Endodermal cell (in vitro differentiated cells): ENCODE measurements at places on chromosomes 7 and 10. TPM values are rescaled to one million over a fixed set of nuclear protein-coding genes. Genes with fewer than 3 reads are reported as not detected.

The MGAM2 gene
- 0.14 to 0.27 TPM (median 0.15 TPM) in 3 replicates for total RNA-seq

- no peak overlapping the region for H3K27ac ChIP-seq
- no peaks in the 10 kb centered on the region for H3K36me3 ChIP-seq
- H3K27me3 ChIP-seq: no peaks in the 10 kb centered on the region
- no peak overlapping the region for H3K4me3 ChIP-seq
- DNase-seq: no peak
These were observed 280.5 kb downstream of the KCND2 start for GRCh38 chr7:120553491-120553890.

The ZNF862 gene
- total RNA-seq: 6.3 and 8.3 TPM in 2 replicates

DNA sequence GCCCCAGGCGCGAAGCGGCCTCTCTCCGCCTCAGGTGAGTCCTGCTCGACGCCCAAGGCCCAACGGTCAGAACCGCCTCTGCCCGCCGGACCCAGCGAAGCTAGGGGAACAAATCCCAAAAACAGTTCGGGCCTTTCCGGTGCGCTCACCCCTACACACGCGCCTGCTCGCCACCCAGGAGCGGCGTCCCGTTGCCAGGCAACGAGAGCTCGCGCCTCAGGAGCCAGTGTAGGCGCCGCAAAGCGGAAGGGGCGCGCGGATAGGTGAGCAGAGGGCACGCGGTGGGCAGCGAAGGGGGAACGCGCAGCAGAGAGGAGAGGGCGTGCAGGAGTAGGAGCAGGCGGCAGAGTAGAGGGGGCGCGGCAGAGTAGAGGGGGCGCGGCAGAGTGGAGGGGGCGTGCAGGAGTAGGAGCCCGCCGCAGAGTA is at the start of the genes DYDC1 and DYDC2:
Gene DYDC1 (minus strand): TSS at position 193 of the 426 bp plus-strand sequence. CDS start 4,154 bp downstream, outside the sequence.
Gene DYDC2 (plus strand): TSS at position 219 of the 426 bp plus-strand sequence. CDS start 5,663 bp downstream, outside the sequence.
- no peak within 1 kb of the TSS for H3K27ac ChIP-seq
- H3K4me1 ChIP-seq: peaks cover 4% of the 10 kb centered on the region
- H3K36me3 ChIP-seq: no peaks in the 10 kb centered on the region
- H3K27me3 ChIP-seq: peaks cover 25% of the 10 kb centered on the region

- no peak overlapping the region for H3K27ac ChIP-seq
- H3K27me3 ChIP-seq: no peaks in the 10 kb centered on the region
These were observed 117.6 kb upstream of the TCF7L2 start for GRCh38 chr10:112832361-112832878.

The LIPN gene
- total RNA-seq: not detected in 2 replicates

- peaks cover 9% of the 10 kb centered on the region for H3K36me3 ChIP-seq
- H3K4me3 ChIP-seq: no peak overlapping the region
- no peak overlapping the region for H3K27ac ChIP-seq
- H3K4me1 ChIP-seq: peaks cover 2% of the 10 kb centered on the region
- DNase-seq: no peak
These were observed 42.2 kb downstream of the GBF1 start for GRCh38 chr10:102287538-102287937.

- peaks cover 3% of the 10 kb centered on the region for H3K4me1 ChIP-seq
- no peak overlapping the region for H3K4me3 ChIP-seq
- no peak overlapping the region for H3K27ac ChIP-seq
- H3K36me3 ChIP-seq: no peaks in the 10 kb centered on the region
- DNase-seq: no peak
- H3K27me3 ChIP-seq: no peaks in the 10 kb centered on the region
These were observed 207.6 kb upstream of the KLF14 start for GRCh38 chr7:130941322-130942210.

The CPXM2 gene
- total RNA-seq: 1.4 TPM in 2 replicates

GRCh38 chr10:81108516-81109199 is 571.0 kb downstream of the SH2D4B start:
- H3K4me1 ChIP-seq: no peaks in the 10 kb centered on the region
- no peak overlapping the region for H3K4me3 ChIP-seq
- no peak for DNase-seq
- no peaks in the 10 kb centered on the region for H3K36me3 ChIP-seq

DNA sequence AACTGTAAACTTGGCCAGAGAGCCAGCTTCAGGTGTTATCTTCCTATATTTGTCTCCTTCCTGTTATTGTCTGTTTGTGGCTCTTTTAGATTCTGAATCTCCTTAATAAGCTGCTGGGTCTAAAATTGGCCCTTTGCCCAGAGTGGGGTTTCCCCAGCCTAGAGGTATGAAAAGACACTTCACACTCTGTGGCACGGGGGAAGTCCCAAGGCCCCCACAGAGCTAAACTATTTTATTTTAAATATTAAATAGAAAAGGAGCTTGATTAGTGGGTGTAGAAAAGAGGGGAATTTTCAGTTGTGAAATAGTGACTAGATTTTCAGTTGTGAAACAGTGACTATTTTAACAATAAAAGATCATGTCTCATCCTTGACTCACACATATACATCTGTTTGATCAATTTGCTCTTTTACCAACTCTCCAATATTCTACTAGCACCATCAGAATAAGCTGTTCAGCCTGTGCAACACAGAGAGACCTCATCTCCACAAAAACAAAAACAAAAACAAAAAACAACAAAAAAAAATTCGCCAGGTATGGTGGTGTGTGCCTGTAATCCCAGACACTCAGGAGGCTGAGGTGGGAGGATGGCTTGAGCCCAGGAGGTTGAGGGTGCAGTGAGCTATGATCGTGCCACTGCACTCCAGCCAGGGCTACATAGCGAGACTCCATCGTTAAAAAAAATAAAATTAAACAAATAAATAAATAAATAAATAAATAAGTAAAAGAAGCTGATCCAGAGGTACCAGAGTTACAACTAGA is 24.9 kb upstream of the ADO start:
- H3K4me3 ChIP-seq: no peak overlapping the region
- no peak for DNase-seq
- no peak overlapping the region for H3K27ac ChIP-seq

The C10orf90 gene
- total RNA-seq: not detected in 3 replicates

DNA sequence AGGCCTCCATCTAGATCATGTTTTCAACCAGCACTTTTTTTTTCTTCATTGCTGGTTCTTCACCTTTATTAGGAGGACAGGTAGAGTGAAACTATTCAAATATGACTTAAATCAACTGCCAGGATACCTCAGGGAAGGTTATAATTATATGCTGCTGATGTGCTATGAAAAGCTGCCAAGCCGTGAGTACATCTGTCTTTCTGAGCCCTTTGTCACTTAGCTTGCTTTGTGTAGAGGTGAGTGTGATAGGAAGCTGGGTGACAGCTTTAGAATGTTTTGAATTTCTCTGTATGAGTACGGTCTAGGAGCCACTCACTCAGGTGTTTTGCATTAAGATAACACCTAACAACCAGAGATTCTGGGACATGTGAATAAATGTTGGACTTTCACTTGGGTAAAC is 365.2 kb downstream of the OTUD1 start:
- H3K4me3 ChIP-seq: no peak overlapping the region
- H3K36me3 ChIP-seq: no peaks in the 10 kb centered on the region
- no peak overlapping the region for H3K27ac ChIP-seq
- no peaks in the 10 kb centered on the region for H3K27me3 ChIP-seq
- no peak for DNase-seq

The NFE2L3 gene
- total RNA-seq: 48.4 and 61.0 TPM in 2 replicates

GRCh38 chr10:79069325-79070080 is 737 bp downstream of the ZMIZ1 start:
- peak overlapping the region; percentile 90 for H3K27ac ChIP-seq
- DNase-seq: peak; percentile 74
- H3K36me3 ChIP-seq: no peaks in the 10 kb centered on the region
- peak overlapping the region; percentile 93 for H3K4me3 ChIP-seq

- H3K4me1 ChIP-seq: no peaks in the 10 kb centered on the region
- no peak overlapping the region for H3K27ac ChIP-seq
- no peak overlapping the region for H3K4me3 ChIP-seq
- no peaks in the 10 kb centered on the region for H3K27me3 ChIP-seq
These were observed 406.6 kb downstream of the HTR7 start for GRCh38 chr10:90451283-90451682.

The PLXNA4 gene
- total RNA-seq: 33.3 and 42.7 TPM in 2 replicates
